ENCODE measurements at places on chromosomes 2 and 18.
A peak's percentile ranks its signal among the peaks of the same experiment; 100 is the strongest.

DNA sequence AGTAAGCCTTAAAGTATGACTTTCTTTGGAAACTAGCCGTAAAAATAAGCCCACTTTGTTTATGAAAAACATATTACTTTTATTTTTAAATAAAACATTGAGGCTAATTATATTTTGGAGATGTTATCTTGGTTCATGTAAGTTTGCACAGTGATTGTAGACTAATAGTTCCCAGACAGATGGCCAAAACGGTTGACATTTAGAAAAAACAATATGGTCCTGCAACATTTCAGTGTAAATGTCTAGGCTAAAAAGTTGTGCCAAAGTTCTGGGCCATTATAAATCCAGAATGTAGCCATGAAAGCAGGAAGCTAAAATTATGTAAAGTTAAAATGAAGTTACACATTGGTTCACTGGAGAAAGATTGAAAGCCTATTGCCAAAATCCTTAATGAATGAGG is 43.6 kb downstream of the SLC5A7 start:
- DNase-seq = no peak

DNA sequence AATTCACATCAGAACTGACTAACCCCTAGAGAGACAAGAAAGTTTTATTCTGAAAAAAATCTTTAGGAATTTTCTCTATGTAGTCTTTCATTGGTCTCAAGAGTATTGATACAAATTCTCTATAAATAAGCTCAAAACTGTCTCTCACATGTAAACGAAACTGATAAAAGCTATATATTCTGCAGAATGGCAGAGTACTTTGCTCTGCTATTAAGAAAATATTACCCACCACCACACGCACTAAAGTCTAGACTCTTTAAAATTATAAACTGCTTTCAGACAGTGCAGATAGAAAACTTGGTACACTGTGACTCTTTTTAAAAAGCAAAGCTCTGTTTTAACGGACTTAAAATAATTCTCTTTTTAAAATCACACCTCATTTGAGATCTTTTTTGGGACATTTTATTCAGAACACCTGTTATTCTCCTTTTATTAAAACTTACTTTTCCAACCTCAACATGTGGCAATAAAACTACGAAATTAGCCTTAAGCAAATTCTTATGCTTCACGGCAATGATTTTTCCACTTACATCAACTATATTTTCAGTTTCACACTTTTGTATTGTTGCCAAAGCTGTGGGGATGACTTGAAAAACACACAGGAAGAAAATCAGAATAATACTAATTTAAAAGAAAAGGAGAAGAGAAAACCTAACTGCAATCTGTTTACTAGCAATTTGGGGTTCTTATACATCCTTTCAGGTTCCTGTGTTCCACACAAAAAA is 58.0 kb downstream of the CCDC88A start:
- DNase-seq = no peak

- no peak for DNase-seq
Measured at GRCh38 chr2:207988975-207989374, 36.4 kb downstream of the PLEKHM3 start.

- no peak for DNase-seq
Measured at GRCh38 chr2:150472511-150472899, 15.0 kb downstream of the RND3 start.

- DNase-seq = no peak
Measured at GRCh38 chr2:39583781-39584180, 81.9 kb upstream of the TMEM178A start.

- no peak for DNase-seq
Measured at GRCh38 chr18:74982946-74983635, 225.8 kb downstream of the PTGR3 start.

- no peak for DNase-seq
Measured at GRCh38 chr2:43642363-43642762, 5.3 kb downstream of the PLEKHH2 start.

DNA sequence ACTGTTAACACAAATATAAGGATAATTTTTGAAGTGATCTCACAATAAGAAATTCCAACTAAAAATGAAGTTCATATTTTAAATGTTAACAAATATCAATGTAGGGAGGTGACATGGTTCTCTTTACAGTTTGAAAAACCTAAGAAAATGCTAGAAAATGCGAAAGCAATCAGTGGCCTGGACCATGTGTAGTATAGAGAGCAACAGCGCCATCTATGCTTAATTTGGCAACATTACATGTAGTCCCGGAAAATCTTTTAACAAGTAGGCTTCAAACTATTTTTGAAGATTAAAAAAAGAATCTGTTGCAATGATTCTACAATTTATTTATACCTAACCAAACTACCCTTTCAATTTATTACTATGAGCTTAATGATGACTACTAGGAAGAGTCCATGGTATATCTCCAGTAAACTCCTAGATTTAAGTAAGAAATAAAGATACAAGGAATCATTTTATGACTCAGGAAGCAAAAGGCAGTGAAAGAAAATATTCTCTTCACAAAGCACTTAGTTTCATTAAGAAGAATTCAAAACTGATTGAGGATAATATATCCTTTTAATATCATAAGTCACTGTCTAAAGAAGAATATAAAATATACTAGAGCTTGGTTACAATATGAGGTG is 33.3 kb downstream of the NDUFA10 start:
- peak; percentile 65 for DNase-seq

DNA sequence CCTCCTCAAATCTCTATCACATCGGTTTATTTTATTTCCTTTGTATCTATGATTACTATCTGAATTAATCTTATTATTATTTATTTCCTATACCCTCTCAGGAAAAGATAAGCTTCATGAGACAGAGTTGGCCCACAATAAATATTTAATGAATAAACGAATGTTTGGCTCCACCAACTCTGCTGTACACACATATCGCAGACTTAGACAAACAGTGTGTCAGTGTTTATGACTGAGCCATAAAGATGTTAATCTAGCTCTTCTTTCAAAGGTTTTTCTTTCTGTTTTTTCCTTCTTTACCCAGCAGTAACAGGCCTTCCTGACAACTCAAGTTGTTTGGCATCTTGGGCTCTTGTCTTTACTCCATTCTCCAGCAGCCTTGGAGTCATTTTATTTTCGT is 329.5 kb downstream of the CDH2 start:
- no peak for DNase-seq

GRCh38 chr2:68935471-68935870 is 17.2 kb downstream of the GKN2 start:
- DNase-seq = no peak

GRCh38 chr2:9737053-9737875 is 106.0 kb upstream of the TAF1B start:
- no peak for DNase-seq

- DNase-seq = no peak
Measured at GRCh38 chr18:35050028-35050546, 8.9 kb downstream of the MAPRE2 start.

- no peak for DNase-seq
Measured at GRCh38 chr2:160389875-160390274, 103.7 kb downstream of the RBMS1 start.

- no peak for DNase-seq
Measured at GRCh38 chr2:26255759-26256384, 11.1 kb downstream of the HADHB start.

- peak; percentile 84 for DNase-seq
Measured at GRCh38 chr2:25672494-25673299, 680 bp downstream of the DTNB start.

GRCh38 chr2:109456776-109457175 is 157.0 kb downstream of the SEPTIN10 start:
- no peak for DNase-seq

DNA sequence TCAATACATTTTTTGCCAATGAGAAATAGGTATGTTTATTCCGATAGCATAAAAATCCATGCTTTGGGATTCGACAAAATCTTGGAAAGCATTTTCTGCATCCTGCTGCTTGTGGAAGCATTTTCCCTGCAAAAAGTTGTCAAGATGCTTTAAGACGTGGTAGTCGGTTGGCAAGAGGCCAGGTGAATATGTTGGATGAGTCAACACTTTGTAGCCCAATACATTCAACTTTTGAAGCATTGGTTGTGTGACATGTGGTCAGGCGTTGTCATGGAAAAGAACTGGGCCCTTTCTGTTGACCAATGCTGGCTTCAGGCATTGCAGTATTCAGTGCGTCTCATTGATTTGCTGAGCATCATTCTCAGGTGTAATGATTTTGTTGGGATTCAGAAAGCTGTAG is 764.5 kb downstream of the TRIB2 start:
- no peak for DNase-seq

DNA sequence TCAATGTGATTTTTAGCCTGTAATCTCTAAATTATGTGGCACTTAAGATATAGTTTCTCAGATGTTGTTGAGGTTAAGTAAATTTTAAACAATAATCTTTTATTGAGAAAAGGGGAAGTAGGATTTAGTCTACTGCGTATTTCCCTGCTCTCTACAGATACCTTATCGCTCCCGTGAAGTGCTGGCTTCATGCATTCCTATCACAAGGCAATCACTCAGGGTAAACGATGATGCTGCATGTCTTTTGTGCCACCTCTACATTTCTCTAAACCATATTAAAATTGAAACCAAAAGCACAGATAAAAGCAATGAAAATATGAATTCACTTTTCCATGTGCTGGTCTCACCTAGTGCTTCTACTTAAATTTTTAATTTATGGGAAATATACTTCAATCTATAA is 14.4 kb upstream of the RPE start:
- DNase-seq = peak; percentile 16

GRCh38 chr2:13522917-13523821 is 806.4 kb downstream of the TRIB2 start:
- DNase-seq = no peak

GRCh38 chr2:157197848-157198247 is 59.7 kb upstream of the GALNT5 start:
- no peak for DNase-seq

DNA sequence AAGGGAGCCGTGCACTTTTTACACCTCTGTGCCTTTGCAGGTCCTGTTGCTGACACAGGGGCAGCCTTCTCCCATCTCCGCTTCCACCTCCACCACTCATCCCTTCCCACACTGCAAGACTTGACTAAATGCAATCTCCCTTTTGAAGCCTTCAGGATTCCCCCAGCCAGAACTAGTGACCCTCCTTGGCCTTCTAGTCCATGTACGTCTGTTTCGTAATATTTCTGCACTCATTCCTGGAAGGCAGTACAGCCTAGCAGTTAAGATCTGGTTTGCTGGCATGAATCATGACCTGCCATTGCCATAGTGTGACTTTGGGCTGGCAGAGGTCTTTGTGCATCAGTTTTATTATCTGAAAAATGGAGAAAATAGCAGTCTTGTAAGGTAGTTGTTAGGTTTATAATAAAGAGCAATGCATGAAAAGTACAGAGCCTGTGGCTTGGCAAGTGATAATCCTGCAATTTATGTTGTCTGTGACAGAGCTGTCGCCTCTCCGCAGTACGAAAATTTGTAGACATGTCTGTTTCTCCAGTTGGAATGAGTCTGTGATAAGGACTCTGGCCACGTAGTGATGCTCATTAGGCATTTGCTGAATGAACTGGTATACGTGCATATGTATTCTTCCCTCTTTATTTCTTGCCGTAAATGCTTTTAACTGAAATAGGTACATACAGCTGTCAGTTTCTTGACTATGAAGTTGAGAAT is 36.7 kb downstream of the NCK2 start:
- no peak for DNase-seq

- DNase-seq = no peak
Measured at GRCh38 chr2:39356922-39357639, 80.0 kb downstream of the MAP4K3 start.

GRCh38 chr2:181196401-181196800 is 216.0 kb downstream of the UBE2E3 start:
- no peak for DNase-seq

DNA sequence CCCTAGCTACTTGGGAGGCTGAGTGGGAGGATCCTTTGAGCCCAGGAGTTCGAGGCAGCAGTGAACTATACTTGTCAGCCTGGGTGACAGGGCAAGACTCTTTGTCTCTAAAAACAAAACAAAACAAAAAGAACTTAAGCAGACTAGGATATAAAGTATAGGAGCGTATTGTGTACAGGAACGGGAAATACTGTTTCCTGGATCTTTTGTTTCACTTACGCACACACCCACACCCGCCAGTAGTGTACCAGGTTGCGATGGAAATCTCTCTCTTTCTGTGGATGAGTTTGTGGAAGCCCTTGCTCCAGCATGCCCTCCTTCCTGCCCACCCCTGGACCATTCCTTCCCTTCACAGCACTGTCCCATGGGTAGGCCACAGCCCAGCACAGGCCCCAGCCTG is 136.3 kb downstream of the RPIA start:
- DNase-seq = no peak

GRCh38 chr2:158580760-158581159 is 124.0 kb downstream of the PKP4 start:
- DNase-seq = no peak

- no peak for DNase-seq
Measured at GRCh38 chr2:198968545-198968944, 489.2 kb downstream of the SATB2 start.

GRCh38 chr18:34224423-34225217 is at the start of gene NOL4:
Gene NOL4 (minus strand): TSS chr18:34224913. CDS start chr18:34223253, 1,660 bp downstream.
- no peak for DNase-seq

DNA sequence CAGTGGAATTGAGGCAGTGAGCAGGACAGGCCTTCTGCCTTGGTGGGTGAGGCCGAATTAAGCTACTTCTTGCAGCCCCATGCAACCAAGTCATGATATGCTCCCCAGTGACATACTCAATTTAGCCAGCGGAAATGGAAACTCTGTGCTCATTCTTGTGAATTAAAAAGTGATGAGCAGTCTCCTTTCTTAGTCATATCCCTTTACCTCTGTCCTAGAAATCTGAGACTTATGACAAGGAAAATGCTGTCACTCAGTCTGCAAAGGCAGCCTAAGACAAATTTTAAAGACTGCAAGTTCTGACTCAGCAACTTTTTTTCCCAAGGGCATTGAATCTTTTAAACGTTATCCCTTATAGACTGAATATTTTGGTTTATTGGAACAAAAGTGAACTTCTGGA is 218.2 kb downstream of the SH3BP4 start:
- no peak for DNase-seq

GRCh38 chr2:40740419-40740818 is 288.5 kb upstream of the SLC8A1 start:
- no peak for DNase-seq

- no peak for DNase-seq
Measured at GRCh38 chr2:238517209-238517608, 90.5 kb downstream of the ASB1 start.

GRCh38 chr2:168090366-168091135 is 156.8 kb downstream of the STK39 start:
- DNase-seq = peak; percentile 23

GRCh38 chr2:151576080-151576479 is 158.2 kb downstream of the NEB start:
- no peak for DNase-seq

DNA sequence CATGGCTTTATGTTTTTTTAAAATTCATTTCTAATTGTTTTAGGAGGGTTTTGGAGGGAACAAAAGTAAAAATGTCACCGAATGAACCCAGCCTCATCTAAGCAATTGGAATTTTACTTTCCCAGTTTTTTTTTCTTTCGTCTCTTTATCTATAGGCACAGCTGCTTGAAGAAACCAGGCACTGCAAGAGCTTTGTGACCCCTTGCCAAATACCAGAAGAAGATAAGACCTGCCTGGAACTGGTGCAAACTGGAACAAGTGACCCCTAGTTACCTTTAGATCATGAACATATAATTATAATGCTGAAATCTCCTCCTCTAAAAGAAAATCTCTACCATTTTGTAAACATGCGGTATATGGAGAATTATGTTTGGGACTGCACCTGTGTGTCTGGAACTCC is 100.9 kb downstream of the TSN start:
- no peak for DNase-seq
